ENCODE measurements at places on chromosomes 5 and 9. TPM values are rescaled to one million over a fixed set of nuclear protein-coding genes. Genes with fewer than 3 reads are reported as not detected.

- DNase-seq: no peak
Measured at GRCh38 chr9:16447946-16448345, 422.5 kb downstream of the BNC2 start.

DNA sequence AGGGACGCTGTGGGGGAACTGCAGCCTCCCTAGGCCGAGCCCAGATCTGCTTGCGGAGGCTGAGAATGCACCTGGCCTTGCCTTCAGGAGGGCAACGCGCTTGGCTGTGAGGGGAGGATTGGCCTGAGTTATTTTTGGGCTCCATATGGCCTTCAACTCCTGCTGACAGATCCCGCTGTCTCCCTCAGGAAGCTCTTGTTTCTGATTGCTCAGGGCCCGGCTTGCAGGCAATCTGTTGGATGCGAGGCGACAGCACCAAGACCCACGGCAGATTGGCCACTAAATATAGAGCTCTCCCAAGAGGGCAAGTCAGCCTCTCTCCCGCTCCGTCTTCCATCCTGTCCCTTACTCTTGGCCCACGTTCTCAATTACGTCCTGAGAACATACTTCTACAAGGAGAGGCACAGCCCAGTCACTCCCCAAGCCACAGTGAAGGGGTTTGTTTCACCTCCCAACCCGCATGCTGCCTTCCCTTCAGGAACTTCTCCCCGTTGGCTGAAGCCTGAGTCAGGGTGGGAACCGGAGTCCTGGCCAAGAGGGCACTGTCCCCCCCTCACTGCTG is 53.6 kb downstream of the RASGEF1C start:
- no peak for DNase-seq

DNA sequence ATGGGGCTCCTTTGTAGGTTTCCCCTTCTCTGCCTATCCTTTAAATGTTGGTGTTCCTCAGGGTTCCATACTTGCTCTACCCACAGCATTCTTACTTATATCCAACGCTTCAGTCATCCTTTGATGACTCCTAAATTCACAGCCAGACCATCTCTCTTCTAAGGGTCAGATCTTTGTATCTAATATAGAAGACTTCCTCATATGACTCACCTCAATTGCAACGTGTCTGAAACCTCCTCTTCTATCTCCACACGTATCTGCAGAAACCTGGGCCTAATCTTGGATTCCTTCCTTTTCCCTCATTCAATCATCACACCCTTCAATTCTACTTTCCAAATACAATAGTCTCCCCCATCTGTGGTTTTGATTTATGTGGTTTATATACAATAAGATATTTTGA is 68.3 kb downstream of the HMGCR start:
- no peak for DNase-seq

GDA gene
- 0.32 TPM for total RNA-seq

MXD3 gene
- total RNA-seq: 7.2 TPM

- DNase-seq: no peak
Measured at GRCh38 chr9:29389421-29389820, 1816.1 kb upstream of the C9orf72 start.

PAIP2 gene
- 79.3 TPM for total RNA-seq

DNA sequence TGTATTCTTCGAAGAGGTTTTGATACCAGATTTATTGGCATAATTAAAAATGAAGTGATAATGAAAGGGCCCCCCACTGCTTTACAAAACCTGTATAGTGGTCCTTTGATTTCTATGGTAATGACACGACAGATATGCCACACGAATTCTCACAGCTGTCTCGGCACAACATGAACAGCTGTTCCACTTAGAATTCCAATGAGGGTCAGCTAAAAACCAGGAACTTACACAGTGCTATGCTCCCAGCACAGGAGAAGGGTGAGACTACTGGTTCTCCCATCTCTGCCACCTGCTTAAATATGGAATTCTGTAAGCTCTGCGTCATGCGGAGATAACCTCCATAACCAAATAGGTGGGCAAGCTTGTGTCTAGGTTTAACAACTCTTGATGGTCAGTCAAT is 183.0 kb upstream of the EFNA5 start:
- DNase-seq: no peak

FGFR4 gene
- 0.42 TPM for total RNA-seq

DNA sequence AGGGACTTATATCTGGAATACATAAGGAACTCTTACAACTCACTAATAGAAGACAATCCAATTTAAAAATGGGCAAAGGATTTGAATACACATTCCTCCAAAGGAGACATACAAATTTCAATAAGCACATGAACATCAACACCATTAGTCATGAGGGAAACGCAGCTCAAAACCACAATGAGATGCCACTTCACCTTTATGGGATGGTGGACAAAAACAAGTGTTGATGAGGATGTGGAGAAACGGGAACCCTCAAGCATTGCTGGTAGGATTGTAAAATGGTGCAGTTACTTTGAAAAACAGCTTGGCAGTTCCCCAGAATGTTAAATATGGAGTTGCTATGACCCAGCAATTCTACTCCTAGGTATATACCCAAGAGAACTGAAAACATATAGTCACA is 72.7 kb upstream of the IER5L start:
- no peak for DNase-seq

BTNL8 gene
- 0.96 TPM for total RNA-seq

DNA sequence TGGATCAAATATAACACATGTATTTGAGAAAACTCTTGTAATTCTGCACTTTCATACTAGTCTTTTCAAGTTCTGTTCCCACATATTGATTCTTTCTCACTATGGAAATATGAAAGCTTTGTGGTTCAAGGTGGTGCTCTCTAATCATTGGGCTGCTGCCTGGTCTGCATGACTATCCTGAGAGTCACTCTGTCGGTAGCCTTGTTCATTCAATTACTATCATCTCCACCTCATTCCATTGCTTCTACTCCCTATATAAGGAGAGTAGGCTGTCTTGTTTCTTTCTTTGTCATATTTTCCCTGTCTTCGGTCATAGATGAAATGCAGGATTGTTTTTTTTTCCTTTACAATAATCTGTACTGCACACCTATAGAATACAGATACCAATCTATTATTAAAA is 341.4 kb upstream of the ACTBL2 start:
- no peak for DNase-seq

DNA sequence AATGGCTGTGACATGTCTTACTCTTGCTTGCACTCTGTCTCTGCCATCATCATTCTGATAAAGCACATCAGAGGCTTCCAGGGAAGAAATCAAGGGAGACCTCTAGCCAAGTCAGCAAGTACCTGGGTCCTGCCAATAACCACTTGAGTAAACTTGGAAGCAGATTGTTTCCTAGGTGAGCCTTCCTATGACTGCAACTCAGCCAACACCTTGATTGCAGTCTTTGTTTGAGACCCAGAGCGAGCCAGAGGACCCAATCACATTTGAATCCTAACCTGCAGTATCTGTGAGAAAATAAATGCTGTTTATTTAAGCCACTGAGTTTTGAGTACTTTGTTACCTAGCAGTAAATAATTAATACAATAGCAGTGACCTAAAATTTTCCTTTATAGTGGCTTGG is 356.8 kb upstream of the CHD1 start:
- no peak for DNase-seq

GADD45G gene
- total RNA-seq: 10.9 TPM

SPINK7 gene
- not detected for total RNA-seq

OR1L6 gene
- total RNA-seq: not detected

IFNA2 gene
- total RNA-seq: not detected

ERBIN gene
- 54.0 TPM for total RNA-seq

FSTL4 gene
- total RNA-seq: not detected

DNA sequence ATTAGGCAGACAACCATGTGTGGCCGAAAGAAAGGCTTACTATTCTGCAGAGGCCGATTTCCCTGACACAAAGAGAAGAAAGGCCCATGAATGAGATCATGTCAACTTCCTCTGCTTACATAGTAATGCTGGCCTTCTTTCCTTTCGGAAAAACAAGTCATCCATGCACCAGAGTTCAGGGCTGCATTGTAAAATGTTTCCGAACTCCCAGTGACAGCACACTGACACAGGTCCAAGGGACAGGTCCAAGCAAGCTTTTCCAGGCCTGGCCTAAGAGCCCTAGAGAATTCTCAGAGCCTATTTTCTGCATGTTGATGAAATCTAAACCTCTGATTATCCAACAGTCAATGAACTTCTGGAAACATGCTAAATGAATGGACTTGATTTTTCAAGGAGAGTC is 140.9 kb downstream of the ZNF608 start:
- DNase-seq: no peak

ARHGEF37 gene
- 3.9 TPM for total RNA-seq

DNA sequence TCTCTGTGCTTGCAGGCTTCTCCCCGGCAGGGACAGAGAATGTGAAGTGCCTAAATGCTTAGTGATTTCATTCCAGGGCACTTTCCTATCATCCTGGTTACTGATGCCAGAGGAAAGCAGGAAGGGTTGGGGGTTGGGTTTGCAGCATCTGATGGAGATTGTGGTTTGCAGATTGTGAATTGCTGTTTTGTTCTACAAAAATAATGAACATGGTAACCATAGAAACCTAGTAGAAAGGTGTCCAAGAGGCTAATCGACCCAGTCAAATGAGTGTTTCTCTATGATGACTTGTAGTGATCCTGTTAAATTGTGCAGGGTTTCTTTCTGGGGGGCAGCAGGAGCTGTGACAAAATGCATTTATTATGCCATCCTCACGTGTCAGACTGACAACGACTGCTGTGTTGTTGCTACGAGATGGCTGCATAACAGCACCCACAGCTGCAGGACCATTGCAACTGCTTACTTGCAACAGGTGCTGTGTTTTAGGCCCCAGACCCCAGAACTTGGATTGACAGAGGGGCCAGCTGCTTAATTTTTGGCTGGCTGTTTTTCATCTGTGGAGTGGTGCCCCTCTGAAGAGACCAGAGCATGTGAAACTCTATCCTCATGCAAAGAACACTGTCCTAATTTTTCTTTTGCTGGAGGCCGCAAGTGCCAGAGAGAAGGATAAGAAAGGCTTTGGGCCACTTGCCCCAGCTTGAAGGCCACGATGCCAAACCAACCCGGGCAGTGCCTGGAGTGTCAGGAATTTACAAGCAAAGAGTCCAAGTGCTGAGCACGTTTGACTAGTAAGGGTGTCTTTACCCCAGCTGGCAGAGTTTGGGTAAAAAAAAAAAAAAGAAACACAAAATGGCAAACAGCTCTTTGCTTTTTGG is 397.8 kb downstream of the GADD45G start:
- DNase-seq: no peak

SPATA31C1 gene
- total RNA-seq: not detected

DNA sequence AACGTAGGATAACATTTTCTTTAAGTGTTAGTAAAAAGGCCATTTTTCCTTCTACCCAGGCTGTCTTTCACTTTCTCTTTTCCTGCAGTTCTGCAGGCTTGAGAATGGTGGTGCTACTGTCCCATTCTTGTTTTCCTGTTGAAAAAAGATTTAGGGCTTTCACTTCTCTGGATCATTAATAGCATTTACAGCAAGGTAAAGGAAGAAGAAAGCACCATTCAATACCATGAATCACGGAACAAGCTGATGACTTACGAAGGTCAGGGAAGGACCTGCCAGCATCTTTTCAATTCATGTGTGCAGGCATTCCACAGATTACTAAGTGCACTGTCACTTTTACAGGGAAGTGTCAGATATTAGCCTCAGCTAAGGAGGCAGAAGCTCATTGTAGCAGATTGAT is 292.8 kb downstream of the YTHDC2 start:
- no peak for DNase-seq

DNA sequence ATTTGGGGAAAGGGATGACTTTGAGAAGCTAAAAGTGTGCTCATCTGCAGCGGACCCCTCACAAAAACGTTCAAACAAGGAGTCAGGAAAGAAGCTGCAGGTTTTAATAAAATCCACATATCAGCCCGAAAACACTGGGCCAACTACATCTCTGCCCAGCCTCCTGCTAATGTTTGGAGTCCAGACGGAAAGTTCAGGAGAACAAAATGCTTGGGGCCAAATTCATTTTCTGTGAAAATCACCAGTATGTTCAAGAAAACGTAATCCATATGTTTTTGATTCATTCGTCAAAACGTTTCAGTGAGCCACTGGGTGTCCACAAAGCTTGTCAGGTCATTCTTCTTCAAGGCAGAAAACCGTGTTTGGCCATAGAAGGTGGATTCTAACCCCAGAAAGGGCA is 87.5 kb upstream of the GAS1 start:
- DNase-seq: no peak

PCDHGA4 gene
- total RNA-seq: 4.7 TPM

DNA sequence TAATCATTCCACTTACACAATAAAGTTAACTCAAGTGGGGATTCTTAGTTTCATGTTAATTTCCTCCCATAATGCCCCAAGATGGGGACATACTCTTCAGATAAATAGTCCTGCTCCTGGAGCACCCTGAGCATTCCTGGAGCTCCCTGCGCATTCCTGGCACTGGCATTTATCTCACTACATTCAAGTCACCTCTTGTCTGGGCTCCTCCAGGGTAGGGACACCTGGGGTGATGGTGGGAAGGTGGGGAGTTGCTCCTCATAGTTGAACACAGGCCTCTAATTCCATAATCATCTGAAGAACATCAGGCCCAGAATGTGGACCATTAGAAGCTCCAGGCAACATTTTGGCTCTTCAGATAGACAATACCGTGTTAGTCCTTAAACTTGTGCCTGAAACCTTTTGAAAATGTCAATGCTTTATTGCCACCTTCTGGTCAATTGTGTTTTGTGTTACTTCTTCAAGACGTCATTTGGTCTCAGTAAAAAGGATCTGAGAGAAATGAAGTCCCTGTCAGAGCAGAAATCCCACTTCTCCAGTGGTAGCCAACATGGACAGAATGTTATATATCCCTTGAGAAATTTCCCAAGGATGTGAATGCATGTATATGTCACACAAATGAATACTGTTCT is 14.2 kb upstream of the AGGF1 start:
- no peak for DNase-seq

- DNase-seq: no peak
Measured at GRCh38 chr5:147539053-147539452, 29.2 kb upstream of the DPYSL3 start.

GRIN1 gene
- total RNA-seq: not detected

ENTPD2 gene
- not detected for total RNA-seq

DNA sequence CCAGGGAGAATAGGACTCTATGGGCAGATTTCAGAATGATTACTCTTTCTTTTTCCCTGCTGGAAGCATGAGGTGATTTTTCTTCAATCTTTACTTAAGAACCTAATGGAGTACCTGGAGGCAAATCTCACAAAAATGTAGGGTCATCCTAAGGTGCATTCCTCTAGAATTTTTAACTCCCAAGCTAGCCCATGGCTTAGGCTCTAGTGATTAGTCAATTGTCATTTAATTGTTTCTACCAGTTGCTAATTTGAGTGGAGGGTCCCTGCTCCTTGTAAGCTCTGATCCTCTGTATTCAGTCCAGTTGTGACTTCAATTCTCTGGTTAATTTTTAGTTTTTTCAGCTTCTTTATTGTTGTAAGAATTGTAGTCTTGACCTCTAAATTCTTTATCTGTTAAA is 467.0 kb downstream of the HTR1A start:
- DNase-seq: no peak
